ENCODE measurements at places on chromosomes 7 and 10. TPM values are rescaled to one million over a fixed set of nuclear protein-coding genes. Genes with fewer than 3 reads are reported as not detected.

Gene TPST1
- total RNA-seq: 0.65 TPM

Gene ANLN
- total RNA-seq: 0.39 TPM

Gene ADGRA1
- total RNA-seq: not detected

Gene MOGAT3
- not detected for total RNA-seq

Gene ASIC3
- total RNA-seq: 6.7 TPM

Gene ZNF394
- 198 TPM for total RNA-seq

Gene CRTAC1
- not detected for total RNA-seq

Gene SFTPA1
- total RNA-seq: not detected

Gene ADCYAP1R1
- total RNA-seq: not detected

Gene CTAGE6
- total RNA-seq: 0.73 TPM

Gene LOXL4
- not detected for total RNA-seq

Gene RELN
- total RNA-seq: not detected

Gene HOXA4
- 0.26 TPM for total RNA-seq

Gene IQUB
- total RNA-seq: not detected

Gene CPA5
- total RNA-seq: 2.5 TPM

Gene ANK3
- 71.2 TPM for total RNA-seq

Gene PPA1
- total RNA-seq: 69.8 TPM
